GM19239 (cell line): ENCODE measurements at places on chromosomes 6 and 20.

- no peak for DNase-seq
Measured at GRCh38 chr6:38933426-38933825, 115.2 kb upstream of the GLP1R start.

DNA sequence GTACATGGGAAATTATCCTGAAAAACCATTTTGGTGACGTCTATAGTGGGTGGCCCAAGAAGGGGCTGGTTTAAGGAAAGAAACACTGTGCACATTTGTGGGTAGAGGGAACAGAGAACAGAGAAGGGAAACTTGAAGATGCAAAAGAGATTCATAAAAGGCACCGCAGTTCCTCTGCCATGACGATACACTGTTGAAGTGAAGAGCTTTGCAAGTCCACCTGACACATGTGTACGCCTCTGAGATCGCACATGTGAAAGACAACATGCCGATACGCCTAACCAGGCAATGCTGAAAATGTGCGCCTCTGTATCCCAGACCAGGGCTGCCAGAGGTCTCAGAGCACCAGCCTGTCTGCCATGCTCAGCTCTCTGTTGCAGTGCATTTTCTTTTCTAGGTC is 180.9 kb downstream of the KIF16B start:
- peak; percentile 36 for DNase-seq

- no peak for DNase-seq
Measured at GRCh38 chr20:50380697-50381040, 129.5 kb upstream of the PTPN1 start.

- DNase-seq = no peak
Measured at GRCh38 chr6:15752820-15753219, 90.0 kb upstream of the DTNBP1 start.

GRCh38 chr6:119142041-119142440 is 63.6 kb upstream of the FAM184A start:
- no peak for DNase-seq

- DNase-seq = peak; percentile 46
Measured at GRCh38 chr6:26537846-26538571, at the start of gene HMGN4. HMGN4 (plus strand) TSS chr6:26538366; CDS start chr6:26545207, 6,841 bp downstream.

DNA sequence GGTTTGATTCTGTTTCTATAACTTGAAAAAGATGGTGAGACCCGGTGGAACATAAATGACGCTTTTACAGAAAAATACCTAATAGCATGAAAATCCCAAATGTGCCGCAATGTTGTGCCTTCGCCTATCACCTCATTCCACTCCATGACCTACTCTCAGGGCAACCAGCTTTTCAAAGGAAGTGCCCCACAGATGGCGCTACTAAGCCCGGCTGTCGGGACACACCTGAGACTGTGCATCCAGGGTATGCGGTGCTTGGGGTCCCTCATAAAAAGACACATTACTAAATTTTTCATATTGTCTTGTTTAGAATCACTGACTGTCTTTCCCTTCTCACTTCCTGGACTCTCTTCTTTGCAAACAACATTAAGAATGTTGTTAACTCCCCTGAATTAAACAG is 145.5 kb upstream of the RPS6KA2 start:
- DNase-seq = no peak

GRCh38 chr6:110034667-110035036 is 56.5 kb downstream of the GPR6 start:
- no peak for DNase-seq

DNA sequence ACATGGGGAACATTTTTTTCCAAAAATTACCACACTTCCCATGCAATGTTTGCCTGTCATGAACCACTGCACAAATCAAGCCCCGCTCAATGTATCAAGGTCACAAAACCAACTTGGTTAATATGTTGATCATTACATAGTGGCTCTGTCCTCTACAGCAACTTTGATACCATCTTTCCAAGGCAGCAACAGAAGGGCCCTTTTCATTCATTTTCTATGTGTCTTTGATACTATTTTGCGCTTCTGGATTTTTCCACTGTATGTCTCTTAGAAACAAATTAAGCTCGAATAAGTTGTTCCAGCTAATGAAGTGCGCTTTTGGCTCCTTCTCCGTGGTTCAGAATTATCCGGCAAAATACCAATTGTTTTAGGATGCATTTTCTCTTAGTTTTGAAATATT is 1.5 kb downstream of the ZHX3 start:
- no peak for DNase-seq

- no peak for DNase-seq
Measured at GRCh38 chr6:166900130-166900708, 56.1 kb downstream of the RNASET2 start.

GRCh38 chr6:40164345-40164755 is 230.1 kb upstream of the MOCS1 start:
- DNase-seq = no peak

GRCh38 chr6:146202570-146202969 is 173.7 kb downstream of the GRM1 start:
- DNase-seq = no peak
